ENCODE measurements at places on chromosomes 6 and 20.

- DNase-seq, result no peak
Measured at GRCh38 chr6:125477844-125478243, 176.1 kb upstream of the HDDC2 start.

DNA sequence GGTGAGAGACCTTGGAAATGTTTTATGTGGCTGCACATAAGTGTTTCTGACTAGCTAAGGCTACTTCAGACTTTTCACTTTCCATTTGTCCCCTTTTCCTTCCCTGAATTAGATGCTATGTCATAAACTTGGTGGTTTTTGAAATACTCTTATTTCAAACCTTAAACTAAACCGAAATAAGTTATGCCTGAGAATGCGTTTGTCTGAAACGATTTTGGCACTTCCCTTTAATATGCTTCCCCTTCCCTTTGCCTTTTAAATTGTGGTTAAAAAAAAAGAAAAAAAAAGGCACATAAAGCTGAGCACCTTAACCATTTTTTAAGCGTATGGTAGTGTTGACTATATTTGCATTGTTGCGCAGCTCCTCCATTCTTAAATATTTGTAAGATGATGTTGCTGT, 14.3 kb downstream of the ZNF451 start:
- DNase-seq, result no peak

- no peak for DNase-seq
Measured at GRCh38 chr20:49636447-49636846, 68.5 kb upstream of the PTGIS start.

DNA sequence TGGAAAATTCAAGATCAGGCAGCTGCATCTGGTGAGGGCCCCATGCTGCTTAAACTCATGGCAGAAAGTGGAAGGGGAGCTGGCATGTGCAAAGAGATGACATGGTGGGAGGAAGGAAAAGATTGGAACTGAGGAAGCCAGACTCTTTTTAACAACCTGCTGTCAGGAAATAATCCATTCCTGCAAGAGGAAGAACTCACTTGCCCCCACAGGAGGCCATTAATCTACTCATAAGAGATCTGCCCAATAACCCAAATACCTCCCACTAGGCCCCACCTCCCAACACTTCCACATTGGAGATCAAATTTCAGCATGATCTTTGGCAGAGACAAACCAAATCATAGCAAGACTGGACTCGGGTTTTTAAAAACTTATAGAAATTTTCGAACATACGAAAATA, 200.5 kb upstream of the KCNQ5 start:
- no peak for DNase-seq

GRCh38 chr6:14281811-14282660, 164.5 kb downstream of the CD83 start:
- no peak for DNase-seq

DNA sequence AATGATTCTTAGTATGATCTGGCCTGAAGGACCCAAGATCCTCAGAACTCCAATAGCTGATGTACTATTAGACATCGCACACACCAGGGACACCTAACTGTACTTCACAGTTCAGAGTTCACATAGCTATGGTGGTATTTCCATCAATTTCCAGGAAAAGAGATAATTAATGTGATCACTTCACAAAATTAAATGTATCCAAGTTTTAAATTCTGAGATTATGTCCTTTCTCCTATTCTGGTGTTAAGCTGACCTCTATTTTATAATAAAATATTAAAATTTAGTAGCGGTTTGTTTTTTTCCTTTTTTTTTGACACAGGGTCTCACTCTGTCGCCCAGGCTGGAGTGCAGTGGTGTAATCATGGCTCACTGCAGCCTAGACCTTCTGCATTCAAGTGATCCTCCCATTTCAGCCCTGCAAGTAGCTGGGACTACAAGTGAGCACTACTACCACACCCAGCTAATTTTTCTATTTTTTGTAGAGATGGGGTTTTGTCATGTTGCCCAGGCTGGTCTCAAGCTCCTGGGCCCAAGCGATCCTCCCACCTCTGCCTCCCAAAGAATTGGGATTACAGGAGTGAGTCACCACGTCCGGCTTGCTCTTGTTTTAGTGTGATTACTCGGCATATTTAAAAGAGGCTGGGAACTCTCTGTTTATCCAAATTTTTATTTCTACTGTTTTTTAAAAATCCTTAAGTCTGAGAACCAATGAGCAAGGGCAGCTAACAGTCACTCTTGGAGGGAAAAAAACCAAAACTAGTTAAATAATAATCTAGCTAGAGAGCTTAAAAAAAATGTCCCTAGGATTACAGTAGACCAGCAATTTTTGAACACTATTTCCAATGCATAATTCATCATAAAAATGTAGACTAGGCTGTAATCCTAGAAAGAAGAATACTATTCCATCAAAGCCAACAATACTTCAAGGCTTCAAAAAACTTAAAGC, 16.0 kb downstream of the KIF13A start:
- no peak for DNase-seq
